ENCODE measurements at places on chromosomes 5 and 9.

- DNase-seq, result no peak
Measured at GRCh38 chr9:107154291-107154690, 128.8 kb upstream of the RAD23B start.

GRCh38 chr5:131595088-131596033 is 39.7 kb downstream of the RAPGEF6 start:
- DNase-seq, result no peak

DNA sequence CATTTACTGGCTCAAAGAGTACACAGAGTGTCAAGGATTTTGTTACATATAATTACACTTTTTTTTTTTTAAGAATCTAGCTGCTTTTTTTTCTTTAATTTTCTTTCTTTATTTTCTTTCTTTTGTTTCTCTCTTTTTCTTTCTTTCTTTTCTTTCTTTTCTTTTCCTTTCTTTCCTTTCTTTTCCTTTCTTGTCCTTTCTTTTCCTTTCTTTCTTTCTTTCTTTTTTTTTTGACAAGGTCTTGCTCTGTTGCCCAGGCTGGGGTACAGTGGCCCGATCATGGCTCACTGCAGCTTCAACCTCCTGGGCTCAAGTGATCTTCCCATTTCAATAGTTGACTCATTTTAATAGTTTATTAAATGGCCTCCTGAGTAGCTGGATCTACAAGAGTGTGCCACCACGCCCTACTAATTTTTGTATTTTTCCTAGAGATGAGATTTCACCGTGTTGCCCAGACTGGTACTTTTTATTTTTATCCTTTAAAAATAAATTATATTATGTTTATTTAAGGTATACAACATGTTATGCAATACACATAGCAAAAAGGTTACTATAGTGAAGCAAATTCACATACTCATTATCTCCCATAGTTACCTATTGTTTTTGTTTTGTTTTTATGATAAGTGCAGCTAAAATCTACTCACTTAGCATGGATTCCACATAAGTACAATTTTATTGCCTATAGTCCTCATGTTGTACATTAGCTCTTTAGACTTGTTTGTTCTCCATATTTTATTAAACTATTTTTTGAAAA is 381.5 kb upstream of the KLF4 start:
- DNase-seq, result no peak

- no peak for DNase-seq
Measured at GRCh38 chr5:55577353-55578060, 42.7 kb upstream of the PLPP1 start.

- DNase-seq, result peak; percentile 6
Measured at GRCh38 chr9:118529624-118530214, 825.5 kb downstream of the TLR4 start.

DNA sequence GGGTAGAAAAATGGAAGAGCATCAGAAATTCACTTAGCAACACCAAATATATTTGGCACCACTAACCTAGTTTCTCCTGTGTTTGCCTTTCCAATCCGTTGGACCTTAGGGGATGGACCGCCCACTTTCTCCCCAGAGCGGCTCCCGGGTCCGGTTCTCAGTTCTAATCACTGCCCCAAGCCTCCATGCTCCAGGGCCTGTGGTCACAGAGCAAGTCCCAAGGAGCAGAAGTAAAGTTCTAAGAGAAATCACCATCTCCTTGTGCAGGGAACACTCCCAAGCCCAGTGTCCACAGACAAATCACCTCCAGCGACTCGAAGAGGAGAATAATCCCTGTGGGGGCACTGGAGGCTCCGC is 728 bp upstream of the SLC1A1 start:
- DNase-seq, result no peak

- DNase-seq, result no peak
Measured at GRCh38 chr9:36008774-36009300, 27.9 kb upstream of the RECK start.

- no peak for DNase-seq
Measured at GRCh38 chr9:78438211-78438610, 141.3 kb downstream of the PSAT1 start.

DNA sequence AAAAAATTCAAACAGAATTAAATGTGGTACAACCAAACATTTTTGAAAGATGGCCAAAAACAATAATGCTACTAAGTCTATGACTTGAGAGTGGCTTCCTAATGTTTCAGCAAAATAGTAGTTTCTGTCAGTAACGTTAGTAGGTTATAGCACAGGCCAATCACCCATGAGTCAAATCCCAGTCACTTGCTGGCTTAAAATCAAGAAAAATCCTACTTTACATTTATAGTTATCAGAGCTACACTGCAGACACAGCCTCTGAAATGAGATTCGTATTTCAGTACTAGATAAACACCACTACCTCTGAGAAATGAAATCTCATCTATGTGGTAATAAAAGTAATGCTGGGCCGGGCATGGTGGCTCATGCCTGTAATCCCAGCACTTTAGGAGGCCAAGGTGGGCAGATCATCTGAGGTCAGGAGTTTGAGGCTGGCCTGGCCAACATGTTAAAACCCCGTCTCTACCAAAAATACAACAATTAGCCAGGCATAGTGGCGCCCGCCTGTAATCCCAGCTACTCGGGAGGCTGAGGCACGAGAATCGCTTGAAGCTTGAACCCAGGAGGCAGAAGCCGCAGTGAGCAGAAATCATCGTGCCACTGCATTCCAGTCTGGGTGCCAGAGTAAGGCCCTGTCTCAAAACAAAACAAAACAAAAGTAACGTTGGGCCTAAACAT is 6.1 kb downstream of the ZDHHC21 start:
- no peak for DNase-seq

GRCh38 chr5:179869641-179870402 is 11.2 kb upstream of the MRNIP start:
- DNase-seq, result no peak

DNA sequence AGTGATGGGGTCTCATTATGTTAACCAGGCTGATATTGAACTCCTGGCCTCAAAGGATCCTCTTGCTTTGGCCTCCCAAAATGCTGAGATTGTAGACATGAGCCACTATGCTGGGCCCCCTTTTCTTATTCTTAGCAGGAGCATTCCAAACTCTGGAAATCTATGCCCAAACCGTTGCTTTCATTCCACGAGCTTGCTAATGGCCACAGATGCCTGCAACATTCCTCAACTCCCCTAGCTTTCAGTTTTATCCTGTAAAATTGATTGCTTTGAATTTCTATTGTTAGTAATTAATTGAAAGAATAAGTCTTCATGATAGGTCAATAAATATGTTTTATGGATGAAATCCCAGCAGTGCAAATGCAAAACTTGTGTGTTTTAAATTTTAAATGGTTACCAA is 564.8 kb upstream of the WWC1 start:
- no peak for DNase-seq

- DNase-seq, result no peak
Measured at GRCh38 chr5:84779186-84779585, 394.5 kb upstream of the EDIL3 start.

- no peak for DNase-seq
Measured at GRCh38 chr5:170327829-170328228, 30.3 kb upstream of the LCP2 start.

GRCh38 chr5:134450374-134450773 is 38.7 kb upstream of the CDKN2AIPNL start:
- DNase-seq, result no peak

GRCh38 chr5:12691330-12691729 is 787.1 kb upstream of the CTNND2 start:
- no peak for DNase-seq

DNA sequence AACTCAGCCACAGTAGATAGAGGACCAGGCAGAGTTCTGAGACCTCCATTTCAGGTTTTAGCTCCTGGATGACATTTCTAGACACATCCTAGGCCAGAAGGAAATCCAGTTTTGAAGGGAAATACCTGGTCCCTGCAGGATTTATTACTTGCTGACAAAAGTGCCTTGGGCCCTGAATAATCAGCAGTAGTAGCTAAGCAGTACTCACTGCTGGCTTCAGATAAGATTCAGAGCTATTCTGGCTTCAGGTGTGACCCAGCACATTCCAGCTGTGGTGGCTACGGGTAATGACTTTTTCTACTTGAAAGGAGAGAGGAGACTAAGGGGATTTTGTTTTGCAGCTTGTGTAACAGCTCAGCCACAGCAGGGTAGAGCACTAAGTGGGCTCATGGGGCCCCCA is 34.0 kb downstream of the NDUFAF2 start:
- no peak for DNase-seq

GRCh38 chr5:36904677-36905076 is 28.1 kb downstream of the NIPBL start:
- no peak for DNase-seq

DNA sequence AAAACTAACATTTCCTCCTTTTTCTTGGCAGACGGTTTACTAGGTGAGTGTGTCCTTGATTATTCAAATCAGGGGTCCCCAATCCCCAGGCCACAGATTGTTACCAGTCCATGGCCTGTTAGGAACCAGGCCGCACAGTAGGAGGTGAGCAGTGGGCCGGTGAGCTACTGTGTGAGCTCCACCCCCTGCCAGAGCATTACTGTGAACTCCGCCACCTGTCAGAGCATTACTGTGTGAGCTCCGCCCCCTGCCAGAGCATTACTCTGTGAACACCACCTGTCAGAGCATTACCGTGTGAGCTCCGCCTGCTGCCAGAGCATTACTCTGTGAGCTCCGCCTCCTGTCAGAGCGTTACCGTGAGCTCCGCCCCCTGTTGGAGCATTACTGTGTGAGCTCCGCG is 14.3 kb upstream of the PDCD6 start:
- DNase-seq, result no peak

DNA sequence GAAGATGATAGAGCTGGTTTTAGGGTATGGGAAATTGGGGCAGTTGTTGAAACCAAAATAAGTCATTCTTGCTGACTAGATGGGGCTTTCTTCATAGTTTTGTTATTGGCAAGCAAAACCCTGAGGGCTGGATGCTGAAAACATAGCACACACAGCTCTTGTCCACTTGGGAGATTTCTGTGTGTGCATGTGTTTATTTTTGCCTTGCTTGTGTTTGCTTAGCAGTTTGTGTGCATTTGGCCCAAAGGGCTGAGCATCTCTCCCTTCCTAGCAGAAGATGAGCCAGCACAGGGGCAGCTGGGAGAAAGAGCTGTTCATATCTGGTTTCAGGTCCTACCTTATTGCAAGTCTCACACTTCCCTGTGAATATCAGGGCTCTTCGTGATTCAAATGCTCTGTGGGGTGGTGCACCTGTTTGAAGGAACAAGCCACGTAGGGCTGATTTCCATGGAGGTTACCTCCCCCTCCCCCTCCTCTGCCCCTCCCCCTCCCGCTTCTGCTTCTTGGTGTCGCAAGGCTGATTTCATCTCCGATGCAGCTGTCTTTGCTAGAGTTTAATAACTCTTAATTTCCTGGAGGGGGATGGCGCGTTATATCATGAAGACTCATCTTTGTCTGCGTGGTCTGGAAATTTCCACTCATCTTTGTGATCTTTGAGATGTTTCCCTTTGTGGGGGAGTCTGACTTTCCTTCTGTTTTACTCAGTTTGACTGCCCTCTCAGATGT is 296.5 kb downstream of the ARHGAP26 start:
- DNase-seq, result peak; percentile 62

DNA sequence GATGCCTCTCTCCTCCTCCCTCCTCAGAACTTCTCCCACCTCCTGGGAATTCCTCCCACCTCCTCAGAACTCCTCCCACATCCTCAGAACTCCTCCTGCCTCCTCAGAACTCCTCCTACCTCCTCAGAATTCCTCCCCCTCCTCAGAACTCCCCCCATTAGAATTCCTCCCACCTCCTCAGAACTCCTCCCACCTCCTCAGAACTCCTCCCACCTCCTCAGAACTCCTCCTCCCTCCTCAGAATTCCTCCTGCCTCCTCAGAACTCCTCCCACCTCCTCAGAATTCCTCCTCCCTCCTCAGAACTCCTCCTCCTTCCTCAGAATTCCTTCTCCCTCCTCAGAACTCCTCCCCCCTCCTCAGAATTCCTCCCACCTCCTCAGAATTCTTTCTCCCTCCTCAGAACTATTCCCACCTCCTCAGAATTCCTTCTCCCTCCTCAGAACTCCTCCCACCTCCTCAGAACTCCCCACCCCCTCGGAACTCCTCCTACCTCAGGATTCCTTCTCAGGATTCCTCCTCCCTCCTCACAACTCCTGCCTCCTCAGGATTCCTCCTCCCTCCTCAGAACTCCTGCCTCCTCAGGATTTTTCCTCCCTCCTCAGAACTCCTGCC is 23.9 kb downstream of the SLC46A2 start:
- no peak for DNase-seq

- peak; percentile 23 for DNase-seq
Measured at GRCh38 chr5:55691265-55692105, 20.6 kb downstream of the SLC38A9 start.

DNA sequence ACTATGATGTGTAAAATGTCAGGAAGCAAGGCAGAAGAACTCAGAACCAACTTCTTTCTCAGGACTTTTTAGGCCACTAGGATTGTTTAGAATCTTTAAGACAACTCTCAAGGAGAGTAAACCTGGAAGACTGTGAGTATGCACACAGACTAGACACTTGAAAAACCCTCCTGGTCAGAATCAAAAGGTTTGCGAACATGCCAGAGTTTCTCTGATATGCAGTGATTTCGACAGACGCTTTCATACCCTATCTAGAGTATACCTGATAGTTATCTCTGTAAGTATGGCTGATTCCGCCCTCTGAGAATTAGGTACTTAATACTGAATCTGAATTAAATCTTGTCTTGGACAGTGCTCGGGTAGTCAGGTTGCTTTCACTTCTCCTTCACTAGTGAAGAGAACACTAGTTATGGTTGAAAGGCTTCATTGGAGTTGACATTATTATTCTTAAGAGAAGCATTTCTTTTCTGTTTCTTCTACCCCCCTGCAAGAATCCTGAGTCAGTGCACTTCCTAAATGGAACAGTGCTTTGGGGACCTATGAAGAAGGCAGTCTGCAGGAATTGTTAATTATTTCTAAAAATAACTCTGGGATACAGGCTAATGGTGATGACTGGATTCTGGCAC is 158.1 kb downstream of the HACD4 start:
- no peak for DNase-seq

GRCh38 chr5:59051951-59052350 is 469.1 kb downstream of the RAB3C start:
- no peak for DNase-seq

GRCh38 chr5:1673042-1673677 is 126.5 kb downstream of the MRPL36 start:
- DNase-seq, result no peak

GRCh38 chr5:78235289-78235688 is 59.2 kb downstream of the AP3B1 start:
- DNase-seq, result no peak

GRCh38 chr5:56356121-56356835 is 123.1 kb upstream of the ANKRD55 start:
- DNase-seq, result no peak

DNA sequence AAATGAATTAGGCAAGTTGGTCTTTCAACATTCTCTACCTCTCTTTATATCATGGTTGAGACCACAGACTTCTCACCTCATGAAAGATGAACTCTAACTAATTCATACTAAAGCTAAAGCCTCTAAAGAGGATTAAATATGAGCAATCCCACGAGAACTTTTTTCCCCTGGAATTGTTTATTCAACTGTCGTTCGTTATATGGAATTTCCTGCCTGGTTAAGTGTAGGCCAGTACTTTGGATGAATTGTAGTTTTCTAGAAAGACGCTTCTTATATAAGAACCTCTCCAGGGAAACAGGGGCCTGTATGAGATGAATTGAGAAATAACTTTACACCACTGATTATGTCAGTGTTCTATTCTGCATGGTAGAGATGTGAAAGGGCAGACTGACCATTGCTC is 42.9 kb downstream of the PDCD1LG2 start:
- DNase-seq, result no peak

Data from GM06990 (cell line).